ENCODE measurements at places on chromosomes 12 and 14. TPM values are rescaled to one million over a fixed set of nuclear protein-coding genes. Genes with fewer than 3 reads are reported as not detected.

DNA sequence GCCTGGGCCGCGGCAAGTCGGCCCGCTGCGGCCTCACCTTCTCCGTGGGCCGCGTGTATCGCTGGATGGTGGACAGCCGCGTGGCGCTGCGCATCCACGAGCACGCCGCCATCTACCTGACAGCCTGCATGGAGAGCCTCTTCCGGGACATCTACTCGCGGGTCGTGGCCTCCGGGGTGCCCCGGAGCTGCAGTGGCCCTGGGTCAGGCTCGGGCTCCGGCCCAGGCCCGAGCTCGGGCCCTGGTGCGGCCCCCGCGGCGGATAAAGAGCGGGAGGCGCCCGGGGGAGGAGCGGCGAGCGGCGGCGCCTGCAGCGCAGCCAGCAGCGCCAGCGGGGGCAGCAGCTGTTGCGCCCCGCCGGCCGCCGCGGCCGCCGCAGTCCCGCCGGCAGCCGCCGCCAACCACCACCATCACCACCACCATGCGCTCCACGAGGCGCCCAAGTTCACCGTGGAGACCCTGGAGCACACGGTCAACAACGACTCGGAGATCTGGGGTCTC is 226.2 kb upstream of the CRY1 start:
- DNase-seq, result peak; percentile 25

NKX2-1 gene
- not detected for total RNA-seq

- no peak for DNase-seq
Measured at GRCh38 chr12:41514021-41514777, 326.1 kb downstream of the PDZRN4 start.

MYH6 gene
- total RNA-seq, result 0.08 TPM

DNA sequence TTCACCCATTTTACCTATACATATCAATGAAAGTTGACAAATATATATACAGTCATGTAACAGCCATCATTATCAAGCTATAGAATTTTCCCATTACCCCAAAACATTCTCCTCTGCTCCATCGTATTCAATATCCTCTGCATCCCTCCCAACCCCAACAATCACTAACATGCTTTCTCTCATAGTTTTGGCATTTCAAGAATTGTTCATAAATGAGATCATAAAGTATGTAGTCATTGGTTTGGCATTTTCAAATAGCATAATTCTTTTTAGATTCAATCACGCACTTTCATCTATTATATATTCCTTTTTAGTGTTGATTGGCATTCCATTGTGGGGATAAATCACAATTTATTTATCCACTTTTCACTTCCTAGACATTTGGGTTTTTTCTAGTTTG is 866.0 kb upstream of the TMEM132C start:
- no peak for DNase-seq

GRCh38 chr14:105533811-105534498 is 7.6 kb downstream of the TMEM121 start:
- no peak for DNase-seq

SRRM4 gene
- total RNA-seq, result not detected

DNA sequence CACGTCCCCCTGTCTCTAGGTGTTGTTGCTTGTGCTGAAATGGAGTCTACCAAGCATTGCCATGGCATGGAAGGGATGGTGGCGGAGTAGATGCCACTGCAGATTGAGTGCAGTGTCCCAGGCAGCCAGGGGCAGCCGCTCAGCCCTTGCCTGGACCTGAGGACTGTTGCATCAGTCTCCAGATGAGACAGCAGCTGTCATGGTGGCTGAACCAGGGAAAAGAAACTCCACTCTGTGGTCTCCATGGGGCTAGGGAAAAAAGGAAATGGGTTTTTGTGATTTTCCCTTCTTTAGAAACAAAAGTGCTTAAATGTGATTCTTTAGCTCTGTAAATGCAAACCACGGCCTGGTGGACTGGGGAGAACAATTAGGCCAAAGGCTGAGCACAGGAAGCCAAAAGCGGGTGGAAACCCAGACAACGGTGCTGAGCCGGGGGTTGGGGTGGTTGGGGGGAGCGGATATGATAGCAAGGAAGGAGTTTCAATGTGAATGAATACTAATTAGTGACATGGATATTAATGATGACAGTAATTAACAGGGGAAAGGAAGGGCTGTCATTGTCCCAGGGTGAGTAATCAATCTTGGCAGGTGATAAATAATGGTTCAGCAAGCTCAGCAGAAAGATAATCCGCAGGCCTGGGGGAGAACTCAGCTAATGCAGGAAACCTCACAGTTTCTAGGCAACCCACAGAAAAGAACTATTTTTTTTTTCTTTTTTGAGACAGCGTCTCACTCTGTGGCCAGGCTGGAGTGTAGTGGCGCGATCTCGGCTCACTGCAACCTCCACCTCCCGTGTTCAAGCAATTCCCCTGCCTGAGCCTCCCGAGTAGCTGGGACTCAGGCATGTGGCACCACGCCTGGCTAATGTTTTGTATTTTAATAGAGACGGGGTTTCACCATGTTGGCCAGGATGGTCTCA is 442.6 kb downstream of the DPF3 start:
- DNase-seq, result peak; percentile 73

INSM2 gene
- not detected for total RNA-seq

APOLD1 gene
- 9.2 TPM for total RNA-seq

DNA sequence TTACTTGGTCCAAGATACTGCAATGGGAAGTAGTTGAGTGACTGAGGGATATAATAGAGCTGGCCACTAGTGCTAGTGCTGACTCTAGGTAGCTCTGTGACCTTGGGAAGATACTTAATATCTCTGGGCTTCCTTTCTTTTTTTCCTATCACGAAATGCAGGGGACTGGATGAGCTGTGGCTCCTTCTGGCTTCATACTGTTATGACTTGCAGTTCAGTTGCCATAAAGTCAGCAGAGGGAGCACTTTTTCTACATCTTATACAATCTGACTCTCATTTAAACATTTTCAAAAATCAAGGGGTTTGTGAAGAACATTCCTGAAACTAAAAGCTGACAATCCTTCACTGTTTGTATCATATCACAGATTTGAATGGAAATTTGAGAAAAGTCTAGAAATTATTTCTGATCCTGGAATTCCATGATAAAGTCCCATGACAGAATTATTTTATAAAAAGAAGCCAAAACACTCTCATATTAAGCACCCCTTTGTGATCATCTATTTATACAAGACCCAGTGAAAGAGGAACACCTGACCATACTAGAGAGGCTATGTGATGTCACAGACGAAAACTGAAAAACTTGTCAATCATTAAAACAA is 5.3 kb downstream of the BHLHE41 start:
- no peak for DNase-seq

ADAM21 gene
- total RNA-seq, result not detected

TMEM121 gene
- total RNA-seq, result 9.6 TPM

OAS3 gene
- total RNA-seq, result 265 TPM

DNA sequence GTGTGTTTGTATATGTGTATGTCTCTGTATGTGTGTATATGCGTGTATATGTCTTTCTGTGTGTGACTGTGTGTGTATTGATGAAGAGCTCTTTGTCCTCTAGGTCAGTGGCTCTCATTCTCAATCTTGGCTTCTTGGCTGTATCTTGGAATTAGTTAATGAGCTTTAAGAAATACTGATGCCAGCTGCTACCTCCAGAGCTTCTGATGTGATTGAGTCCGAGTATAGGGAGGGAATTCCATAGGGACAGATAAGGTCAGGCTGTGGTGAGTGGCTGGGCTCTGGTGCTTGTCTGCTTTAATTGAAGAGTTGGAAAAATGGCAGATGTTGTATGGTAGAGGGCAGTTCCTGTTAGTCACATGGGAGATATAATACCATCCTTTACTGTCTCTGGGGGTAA is 140.1 kb downstream of the C12orf75 start:
- no peak for DNase-seq

CLEC2A gene
- total RNA-seq, result not detected

DYNLL1 gene
- total RNA-seq, result 216 TPM

DNA sequence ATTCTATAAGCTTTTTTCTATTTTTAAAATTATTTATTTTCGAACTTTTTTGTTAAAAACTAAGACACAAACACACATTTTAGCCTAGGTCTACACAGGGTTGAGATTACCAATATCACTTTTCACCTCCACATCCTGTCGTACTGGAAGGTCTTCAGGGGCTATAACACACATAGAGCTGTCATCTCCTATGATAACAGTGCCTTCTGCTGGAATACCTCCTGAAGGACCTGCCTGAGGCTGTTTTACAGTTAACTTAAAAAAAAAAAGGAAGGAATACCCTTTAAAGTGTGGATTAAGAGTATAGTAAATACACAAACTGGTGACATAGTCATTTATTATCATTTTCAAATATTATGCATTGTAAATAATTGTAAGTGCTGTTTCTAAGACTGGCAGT is 43.0 kb downstream of the RASSF8 start:
- no peak for DNase-seq

TAS2R30 gene
- 1.6 TPM for total RNA-seq

- DNase-seq, result no peak
Measured at GRCh38 chr12:120529641-120530417, 871 bp upstream of the COQ5 start.

- DNase-seq, result no peak
Measured at GRCh38 chr14:38536376-38537038, 280.6 kb upstream of the CLEC14A start.

DNA sequence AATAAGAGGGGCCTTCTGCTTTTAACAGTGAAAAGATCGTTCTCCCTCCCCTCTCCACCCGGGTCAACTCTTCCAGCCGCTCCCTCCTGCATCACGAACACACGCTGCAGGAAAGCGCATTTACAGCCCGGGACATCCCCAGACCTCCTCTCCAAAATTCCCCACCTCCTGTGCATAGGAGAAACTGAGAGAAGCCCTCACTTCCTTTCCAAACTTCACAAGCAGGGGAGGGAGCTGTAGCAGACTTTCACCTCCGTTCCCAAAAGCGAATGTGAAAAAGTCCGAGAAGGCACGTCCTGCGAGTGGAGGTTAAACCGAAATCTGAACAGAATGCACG is 513 bp downstream of the BCAT1 start:
- DNase-seq, result peak; percentile 27

SLCO1B1 gene
- total RNA-seq, result not detected

DNA sequence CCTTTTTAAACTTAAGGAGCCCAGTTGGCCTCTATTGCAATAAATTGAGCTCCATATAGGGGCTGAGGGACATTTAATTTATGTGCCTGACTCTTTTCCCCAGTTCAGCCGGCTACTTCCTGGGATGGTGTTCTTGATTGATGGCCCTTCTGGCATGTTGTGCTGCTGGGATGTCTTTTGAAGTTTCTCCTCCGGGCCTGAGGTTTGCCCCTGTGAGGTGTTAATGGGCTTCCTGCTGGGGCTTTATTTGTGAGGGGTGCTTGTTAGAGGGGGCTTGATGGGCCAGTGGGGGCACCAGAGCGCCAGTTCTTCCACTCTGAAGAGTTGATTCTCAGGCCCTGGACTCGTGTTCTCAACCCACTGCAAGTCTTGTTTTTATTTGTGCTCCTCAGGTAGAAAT is 69.6 kb downstream of the CHST11 start:
- DNase-seq, result no peak

DNA sequence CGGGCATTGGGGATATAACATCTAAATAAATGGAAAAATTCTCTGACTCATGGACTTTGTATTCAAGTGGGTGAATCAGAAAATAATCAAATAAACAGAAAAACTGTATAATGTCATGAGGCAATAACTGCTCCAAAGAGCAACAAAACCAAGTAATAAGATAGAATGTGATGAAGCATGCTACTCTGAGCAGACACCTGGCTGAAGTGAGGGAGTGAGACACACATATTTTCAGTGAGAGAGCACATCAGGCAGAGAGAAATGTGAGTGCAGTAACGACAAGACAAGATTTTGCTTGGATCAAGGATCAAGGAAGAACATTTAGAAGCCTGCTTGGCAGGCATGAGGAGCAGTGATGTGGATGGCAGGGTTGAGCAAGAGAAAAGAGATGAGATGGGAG is 75.8 kb upstream of the CCDC91 start:
- DNase-seq, result no peak

GRCh38 chr12:43835264-43835655 is 621 bp upstream of the TMEM117 start:
- peak; percentile 19 for DNase-seq

FAM181A gene
- total RNA-seq, result not detected

ALG10 gene
- total RNA-seq, result 17.6 TPM

DNA sequence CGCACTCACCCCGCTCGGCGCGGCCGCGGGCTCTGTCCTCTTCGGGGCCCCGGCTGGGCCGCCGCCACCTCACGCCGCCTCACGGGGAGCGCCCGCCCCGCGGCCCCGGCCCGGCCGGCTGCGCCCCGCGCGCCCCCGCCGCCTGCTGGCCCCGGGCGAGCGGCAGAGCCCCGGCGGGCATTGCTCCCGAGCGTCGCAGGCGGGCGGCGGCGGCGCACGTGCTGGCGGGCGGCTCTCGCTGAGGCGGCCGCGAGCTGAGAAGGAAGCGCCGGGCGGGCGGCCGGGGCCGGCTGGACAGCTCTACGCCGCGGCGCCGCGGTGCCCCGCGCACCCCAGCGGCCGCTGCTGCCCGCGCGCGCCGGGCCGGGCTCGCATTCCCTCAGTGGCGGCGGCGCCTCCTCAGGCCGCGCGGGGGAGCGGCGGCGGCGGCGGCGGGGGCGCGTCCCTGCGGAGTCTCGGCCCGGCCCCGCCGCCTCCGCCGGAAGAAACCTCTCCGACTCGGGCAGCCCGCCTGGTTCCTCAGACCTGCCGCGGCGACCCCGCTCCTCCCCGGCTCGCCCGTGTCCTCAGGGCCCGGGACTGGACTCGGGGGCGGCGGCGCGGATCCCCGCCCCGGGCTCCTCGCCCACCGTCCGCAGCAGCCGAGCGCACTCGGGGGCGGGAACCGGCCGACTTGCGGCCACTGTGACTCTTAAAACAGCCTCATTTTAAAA is at the start of gene PITPNM2:
Gene PITPNM2 (minus strand): TSS at position 347 of the 713 bp plus-strand sequence. CDS start 116,500 bp downstream, outside the sequence.
- peak; percentile 64 for DNase-seq

DNA sequence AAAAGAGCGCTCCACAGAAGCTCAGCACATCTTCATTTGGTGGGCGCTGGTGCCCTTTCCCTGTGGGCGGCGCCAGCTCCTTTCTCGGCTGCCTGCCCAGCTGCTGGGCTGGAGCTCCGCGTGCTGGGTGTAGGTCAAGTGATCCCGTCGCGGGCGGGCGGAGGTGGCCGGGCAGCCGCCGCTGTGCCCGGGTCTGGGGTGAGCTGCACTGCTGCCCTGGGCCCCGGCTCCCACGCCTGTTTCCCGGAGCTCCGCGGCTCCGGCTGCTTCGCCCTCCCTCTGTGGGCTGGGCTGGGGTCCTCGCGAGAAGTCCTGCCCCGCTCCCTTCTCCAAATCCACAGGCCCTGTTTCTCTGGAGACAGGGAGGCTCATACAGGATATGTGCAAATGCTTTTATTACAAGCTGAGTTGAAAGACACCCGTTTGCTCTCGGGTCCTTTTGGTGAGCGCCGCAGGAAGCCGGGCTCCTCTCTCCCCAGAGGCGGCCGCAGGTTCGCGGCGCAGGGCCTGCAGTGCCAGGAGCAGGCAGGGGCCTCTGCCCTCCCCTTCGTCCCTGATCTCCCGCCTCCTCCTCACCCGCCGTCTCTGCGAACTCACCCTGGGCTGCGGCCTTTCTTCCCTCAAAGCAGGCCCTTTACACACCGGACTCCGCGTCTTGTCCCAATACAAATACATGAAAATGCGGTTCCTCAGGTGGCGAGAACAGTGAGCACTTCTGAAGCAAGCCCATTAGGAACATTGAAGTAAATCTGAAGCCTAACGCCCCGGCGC is 67.8 kb upstream of the CAPRIN2 start:
- DNase-seq, result peak; percentile 38

- DNase-seq, result no peak
Measured at GRCh38 chr12:54641554-54641953, 6.6 kb downstream of the DCD start.

Measured in activated CD4-positive, alpha-beta memory T cell treated with anti-CD3 and anti-CD28 coated beads, Interleukin-2, amount 10 ng/mL, durations not matched to agents 7 days and 5 days (primary cell).